Endothelial cell (in vitro differentiated cells): ENCODE measurements at places on chromosomes 6 and 20. TPM values are rescaled to one million over a fixed set of nuclear protein-coding genes. Genes with fewer than 3 reads are reported as not detected.
A peak's percentile ranks its signal among the peaks of the same experiment; 100 is the strongest.

- no peak for DNase-seq
- no peaks in the 10 kb centered on the region for H3K27me3 ChIP-seq
- no peaks in the 10 kb centered on the region for H3K4me1 ChIP-seq
- H3K4me3 ChIP-seq, result no peak overlapping the region
Observed at GRCh38 chr6:115753446-115753845, 307.2 kb downstream of the FRK start.

DNA sequence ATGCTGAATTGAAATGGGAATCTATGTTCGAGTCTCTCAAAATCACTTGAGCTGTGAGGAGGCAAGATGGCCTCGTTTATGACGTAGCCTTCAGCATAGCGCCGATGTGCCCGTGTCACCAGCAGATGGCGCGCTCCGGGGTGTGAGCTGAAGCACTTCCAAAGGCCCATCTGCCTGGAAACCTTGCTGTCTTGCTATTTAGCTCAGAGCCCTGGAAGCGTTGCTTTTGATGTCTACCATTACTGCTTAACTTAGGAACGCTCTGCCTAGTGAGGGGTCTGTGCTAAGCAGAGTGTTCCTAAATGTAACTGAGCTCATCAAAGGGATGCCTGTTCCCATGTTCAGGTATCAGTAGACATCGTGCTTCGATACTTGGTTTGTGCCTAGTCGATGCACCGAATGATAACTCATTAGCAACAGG, 67.7 kb downstream of the SYCP2L start:
- H3K36me3 ChIP-seq, result no peaks in the 10 kb centered on the region
- no peak overlapping the region for H3K4me3 ChIP-seq
- no peaks in the 10 kb centered on the region for H3K4me1 ChIP-seq
- peak; percentile 94 for DNase-seq
- H3K27ac ChIP-seq, result no peak overlapping the region

Gene HTR1E
- total RNA-seq, result not detected

DNA sequence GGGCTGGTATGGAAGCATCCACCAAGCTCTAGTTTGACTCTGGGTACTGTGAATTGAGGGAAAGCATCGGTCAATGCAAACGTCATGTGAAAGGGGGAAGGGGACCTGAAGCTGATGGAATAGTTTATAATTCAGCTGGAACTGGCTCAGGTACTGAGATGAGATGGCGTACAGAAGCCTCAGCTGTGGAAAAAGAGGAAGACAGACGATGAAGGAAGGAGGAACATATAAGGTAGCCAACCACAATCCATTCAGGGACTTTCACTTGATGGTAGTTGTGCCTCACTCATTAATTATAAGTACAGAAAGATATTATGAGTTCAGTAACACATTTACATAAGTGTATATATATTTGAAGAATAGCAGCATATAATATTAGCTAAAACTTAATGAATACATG, 2.7 kb downstream of the CALHM5 start:
- H3K27me3 ChIP-seq, result peaks cover 6% of the 10 kb centered on the region
- DNase-seq, result no peak
- H3K36me3 ChIP-seq, result peaks cover 4% of the 10 kb centered on the region
- peaks cover 27% of the 10 kb centered on the region for H3K4me1 ChIP-seq
- H3K27ac ChIP-seq, result no peak overlapping the region

- H3K4me1 ChIP-seq, result peaks cover 55% of the 10 kb centered on the region
- H3K27ac ChIP-seq, result no peak overlapping the region
- peaks cover 20% of the 10 kb centered on the region for H3K36me3 ChIP-seq
- H3K4me3 ChIP-seq, result no peak overlapping the region
Observed at GRCh38 chr20:36482044-36482473, 59.3 kb upstream of the MYL9 start.

Gene TBCC
- total RNA-seq, result 23.4 TPM

Gene PDE10A
- total RNA-seq, result 11.5 TPM
